ENCODE measurements at places on chromosomes 11 and 22. TPM values are rescaled to one million over a fixed set of nuclear protein-coding genes. Genes with fewer than 3 reads are reported as not detected.

MISFA gene
- not detected for total RNA-seq

ADM2 gene
- not detected for total RNA-seq

APOL3 gene
- total RNA-seq, result 48.9 TPM

DNA sequence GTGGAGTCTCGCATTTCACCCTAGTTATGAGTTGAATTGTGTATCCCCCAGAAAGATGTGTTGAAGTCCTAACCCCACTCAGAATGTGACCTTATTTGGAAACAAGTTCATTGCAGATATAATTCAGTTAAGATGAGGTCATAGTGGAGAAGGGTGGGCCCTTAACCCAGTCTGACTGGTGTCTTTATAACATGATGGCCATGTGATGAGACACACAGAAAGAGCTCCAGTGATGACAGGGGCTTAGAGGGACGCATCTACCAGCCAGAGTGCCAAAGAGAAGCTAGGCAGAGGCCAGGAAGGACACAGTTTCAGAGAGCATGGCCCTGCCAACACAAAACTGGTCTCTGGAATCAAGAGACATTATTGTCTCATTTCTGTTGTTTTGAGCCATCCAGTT lies 50.3 kb downstream of the LARGE1 start:
- no peak for DNase-seq

- DNase-seq, result no peak
These were observed 11.2 kb downstream of the PEX26 start for GRCh38 chr22:18088825-18089568.

DNA sequence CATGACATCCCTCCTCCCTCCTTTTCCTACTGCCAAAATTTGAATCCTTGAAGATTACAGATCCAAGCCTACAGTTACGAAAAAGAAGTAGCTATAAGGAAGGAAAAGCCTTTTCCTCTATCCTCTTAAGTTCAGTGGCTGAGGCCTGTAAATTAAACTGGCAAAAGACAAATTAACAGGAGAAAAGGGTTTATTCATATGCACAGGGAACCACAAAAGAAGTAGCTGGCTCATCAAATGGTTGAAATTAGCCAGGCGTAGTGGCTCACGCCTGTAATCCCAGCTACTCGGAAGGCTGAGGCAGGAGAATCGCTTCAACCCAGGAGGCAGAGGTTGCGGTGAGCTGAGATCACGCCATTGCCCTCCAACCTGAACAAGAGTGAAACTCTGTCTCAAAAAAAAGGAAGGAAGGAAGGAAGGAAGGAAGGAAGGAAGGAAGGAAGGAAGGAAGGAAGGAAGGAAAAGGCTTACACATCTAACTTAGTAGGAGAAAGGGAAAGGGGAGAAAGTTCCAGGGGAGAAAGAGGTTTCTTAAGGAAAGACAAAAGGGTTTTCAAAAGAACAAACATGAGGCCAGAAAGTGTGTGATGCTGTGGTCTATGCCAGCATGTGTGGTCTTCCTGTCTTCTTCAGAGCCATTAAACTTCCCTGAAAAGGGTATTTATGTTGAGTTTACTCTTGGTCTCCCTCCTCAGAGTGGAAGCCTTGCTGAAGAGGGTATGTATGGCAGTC lies 5.1 kb upstream of the SMPD1 start:
- no peak for DNase-seq

DNA sequence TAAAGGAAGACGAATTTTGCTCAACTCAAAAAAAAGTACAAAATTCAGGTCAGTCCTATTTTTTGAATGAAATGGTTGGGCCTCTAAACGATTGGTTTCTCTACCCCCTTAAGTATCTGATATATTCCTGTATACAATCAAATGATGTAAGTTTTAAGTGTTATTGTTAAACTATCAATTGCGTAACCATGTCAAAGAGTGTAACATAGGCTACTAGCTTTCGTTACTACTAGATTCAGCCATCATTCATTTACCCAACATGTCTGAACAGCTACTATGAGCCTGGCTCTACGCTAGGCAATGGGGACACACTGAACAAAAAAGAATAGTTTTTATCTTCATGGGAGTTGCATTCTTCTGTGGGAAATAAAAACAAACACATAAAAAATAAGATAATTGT lies 3.3 kb downstream of the RAB6A start:
- no peak for DNase-seq

DNA sequence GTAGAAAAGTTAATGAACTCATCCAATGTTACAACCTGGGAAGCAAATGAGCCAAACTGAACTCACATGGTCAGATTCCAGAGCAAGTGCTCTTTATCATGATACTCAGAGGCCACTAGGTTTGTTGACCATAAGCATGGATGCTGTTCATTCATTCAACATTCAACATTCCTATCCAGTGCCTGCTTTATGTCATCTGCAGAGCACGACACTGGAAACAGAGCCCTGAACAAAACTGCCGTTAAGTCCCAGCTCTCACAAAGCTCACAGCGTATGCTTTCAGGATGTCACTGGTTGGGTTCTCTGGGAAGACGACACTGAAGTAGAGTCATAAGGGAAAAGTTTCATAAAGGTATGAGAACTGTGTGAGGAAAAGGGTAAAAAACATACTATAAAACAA lies 105.8 kb upstream of the TRIM77 start:
- no peak for DNase-seq

DNA sequence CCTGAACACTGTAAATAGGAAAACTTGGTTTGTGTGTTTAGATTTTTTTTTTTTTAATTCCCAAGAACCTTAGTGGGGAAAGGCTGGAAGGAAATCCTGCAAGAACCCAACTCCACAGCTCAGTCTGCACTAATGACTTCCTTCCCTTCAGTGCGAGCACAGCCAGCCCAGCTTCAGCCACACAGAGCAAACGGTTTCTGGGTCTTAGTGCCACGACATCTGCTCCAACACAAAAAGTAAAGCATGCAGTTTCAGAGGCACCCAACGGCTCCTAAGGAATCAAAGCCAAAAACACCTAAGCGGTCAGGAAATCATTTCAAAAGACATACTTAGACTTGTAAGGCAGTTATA lies 236.1 kb downstream of the TTC28 start:
- peak; percentile 84 for DNase-seq

- DNase-seq, result no peak
These were observed 20.6 kb downstream of the FLRT1 start for GRCh38 chr11:64056213-64056785.

DNA sequence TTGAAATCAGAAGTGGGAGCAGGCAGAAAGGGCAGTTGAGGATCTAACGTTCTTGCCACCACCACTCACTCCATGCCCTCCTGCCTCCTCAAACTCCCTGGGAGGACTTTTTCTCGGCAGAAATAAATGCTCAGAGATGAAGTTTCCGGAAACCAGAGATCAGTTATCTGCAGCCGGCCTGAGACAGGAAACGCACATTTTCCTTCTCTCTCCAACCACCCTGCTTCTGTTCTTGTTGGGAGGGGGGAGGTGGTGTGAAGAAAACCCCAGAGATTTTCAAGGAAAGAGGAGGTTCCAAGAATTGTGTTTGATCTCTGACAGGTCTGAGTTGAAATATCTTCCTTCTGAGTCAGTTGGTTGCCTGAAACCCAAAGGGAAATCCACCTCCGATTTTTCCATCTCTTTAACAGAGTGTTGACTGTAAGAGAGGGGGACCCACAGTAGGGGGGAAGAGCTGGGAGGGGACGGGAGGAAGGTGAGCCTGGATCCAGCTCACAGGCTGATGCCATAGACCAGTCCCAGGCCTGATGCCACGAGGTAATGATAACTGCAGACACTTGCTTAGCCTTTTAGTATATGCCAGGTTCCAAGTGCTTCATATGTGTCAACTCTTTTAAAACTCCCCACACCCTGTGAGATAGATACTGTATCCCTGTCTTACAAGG lies 100.8 kb downstream of the TRAF6 start:
- no peak for DNase-seq

DNA sequence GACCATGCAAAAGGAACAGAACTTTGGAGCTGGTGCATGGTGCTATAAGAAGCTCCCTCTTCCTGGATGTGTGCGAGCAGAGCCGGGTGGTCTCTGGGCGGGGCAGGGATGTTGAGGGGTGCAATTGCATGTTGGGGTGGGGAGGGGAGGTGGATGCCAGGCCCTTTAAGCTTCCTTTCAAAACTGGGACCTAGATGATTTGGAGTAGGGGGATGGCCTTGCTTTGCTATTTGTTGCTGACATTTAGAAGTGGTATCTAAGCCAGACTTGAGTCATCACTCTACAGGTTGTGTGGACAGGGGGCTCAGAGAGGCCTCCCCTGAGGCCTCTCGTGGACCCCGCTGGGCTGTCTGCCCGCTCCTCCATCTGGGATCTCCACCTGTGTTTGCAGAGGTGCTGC lies 24.8 kb downstream of the FBLN1 start:
- no peak for DNase-seq

DNA sequence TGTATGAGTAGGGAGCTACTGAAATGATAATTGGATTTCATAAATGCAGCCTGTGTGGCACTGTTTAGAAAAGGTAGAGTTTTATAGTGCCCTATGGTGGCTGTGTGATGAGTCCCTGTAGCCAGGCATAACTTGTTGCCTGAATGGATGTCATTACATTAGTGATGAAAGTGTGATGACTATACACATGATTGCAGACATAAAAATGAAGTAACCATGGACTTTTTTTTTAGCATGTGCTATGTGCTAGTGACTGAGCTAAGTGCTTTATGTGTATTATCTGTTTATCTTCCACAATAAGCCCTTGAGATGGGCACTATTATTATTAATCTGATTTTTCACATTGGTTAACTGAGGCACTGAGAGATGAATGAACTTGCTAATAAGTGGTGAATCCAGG lies 13.5 kb upstream of the GRAMD1B start:
- no peak for DNase-seq

DNA sequence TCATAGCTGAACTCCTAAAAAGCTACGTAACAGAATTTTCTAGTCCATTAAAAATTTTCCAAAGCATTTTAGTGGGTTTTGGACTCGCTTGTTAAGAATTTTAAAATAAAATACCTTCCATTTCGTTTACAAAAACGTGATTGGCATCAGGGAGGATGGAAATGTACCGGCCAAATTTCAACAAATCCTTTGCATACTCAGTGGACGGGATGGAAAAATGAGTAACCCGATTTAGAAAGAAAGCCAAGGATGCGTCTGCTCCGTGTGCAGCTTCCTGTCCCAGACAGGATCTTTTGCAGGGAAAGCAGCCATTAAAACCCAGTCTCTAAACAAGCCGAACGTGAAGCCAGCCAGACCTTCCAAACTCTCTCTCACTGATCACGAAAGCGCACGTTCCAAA lies 15.6 kb downstream of the TMEM184B start:
- DNase-seq, result peak; percentile 78

GRCh38 chr22:24232124-24232523 lies 12.8 kb downstream of the GGT5 start:
- no peak for DNase-seq

Measured in sigmoid colon (tissue), 7 donors.